ENCODE measurements at places on chromosomes 4 and X.

GRCh38 chr4:155442267-155443105 lies 65.7 kb upstream of the MAP9 start:
- DNase-seq: peak; percentile 72

DNA sequence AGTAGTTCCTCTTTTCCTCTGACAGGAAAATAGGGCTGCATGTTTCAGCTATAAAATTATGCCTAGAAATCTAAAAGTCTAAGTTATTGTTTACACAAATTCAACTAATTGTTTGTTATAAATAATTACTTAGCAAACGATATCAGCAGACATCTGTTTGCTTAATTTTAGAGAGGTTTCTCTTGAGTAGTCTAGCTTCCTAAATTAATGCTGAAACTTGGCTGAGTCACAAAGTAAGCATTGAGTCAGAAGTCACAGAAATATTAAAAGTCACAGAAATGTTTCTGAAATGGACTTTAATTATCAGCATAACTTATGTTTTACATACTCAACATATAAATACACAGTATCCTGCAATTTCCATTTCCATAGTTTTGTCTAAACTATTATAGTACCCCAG lies 1044.0 kb downstream of the CCSER1 start:
- DNase-seq: no peak

GRCh38 chr4:86181585-86181984 lies 178.3 kb downstream of the MAPK10 start:
- DNase-seq: no peak

DNA sequence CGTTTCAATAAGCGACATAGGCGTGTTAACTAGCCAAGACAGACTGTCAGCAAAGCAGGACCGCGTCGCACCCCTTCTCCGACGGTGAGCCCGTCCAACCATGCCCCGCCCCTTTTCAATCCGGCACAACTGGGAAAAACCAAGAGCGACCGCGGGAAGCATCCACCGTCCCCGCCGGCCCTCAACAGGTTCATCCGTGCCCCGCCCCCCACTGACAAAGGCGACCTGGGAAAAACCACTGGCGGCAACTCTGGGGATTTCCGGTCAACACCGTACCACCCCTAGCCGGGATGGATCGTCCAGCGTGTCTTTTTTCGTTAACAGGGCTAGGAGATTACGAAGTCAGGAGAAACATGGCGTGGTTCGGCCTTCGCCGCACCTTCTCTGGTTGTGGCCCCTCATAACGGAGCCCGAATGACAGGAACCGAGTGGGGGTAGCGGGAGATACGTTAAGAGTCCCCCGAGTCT lies 377 bp downstream of the TIMM17B start:
- DNase-seq: peak; percentile 68

DNA sequence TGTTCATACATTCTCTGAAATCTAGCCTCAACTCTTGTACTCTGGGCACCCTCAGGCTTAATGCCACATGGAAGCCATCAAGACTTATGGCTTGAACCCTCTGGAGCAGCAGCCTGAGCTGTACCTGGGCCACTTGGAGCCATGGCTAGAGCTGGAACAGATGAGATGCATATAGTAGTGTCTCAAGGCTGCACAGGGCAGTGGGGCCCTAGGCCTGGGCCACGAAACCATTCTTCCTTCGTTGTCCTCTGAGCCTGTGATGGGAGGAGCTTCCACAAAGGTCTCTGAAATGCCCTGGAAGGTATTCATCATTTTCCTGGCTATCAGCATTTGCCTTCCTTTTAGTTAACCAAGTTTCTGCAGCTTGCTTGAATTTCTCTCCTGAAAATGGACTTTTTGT lies 1427.2 kb upstream of the PCDH10 start:
- no peak for DNase-seq

Measured in HEK293T (cell line).